ENCODE measurements at places on chromosomes 1 and 21.

GRCh38 chr1:31745096-31745945 lies 18.8 kb downstream of the ADGRB2 start:
- no peak for DNase-seq

GRCh38 chr1:32998997-32999396 lies 34.4 kb upstream of the RNF19B start:
- peak; percentile 75 for DNase-seq

DNA sequence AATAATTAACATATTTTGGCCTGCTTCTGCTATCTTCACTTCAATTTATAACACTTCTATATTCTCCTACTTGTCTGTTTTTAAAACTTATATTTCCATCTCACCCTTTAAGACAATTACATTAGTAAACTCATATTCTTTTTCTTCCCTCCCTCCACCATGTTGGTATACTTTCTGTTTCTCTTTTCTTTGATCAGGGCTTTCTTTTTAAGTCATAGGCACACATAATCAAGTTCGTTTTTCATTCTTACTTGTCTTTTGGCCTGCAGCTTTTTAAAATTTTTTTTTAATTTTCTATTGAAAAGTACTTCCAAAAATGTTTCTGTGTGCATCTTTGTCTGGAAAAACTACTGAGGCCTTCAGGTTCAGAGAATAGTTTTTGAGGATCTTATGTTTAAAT lies 2.3 kb downstream of the PYHIN1 start:
- no peak for DNase-seq

- no peak for DNase-seq
Measured at GRCh38 chr1:150765296-150765976, at the start of gene CTSS. Gene CTSS, minus strand, starts transcription at chr1:150765778. Its CDS starts 1,015 bp downstream, at chr1:150764763.

- DNase-seq, result no peak
Measured at GRCh38 chr1:48109390-48110013, 112.3 kb upstream of the TRABD2B start.

All from spleen (tissue), 13 donors.